Cardiac fibroblast (primary cell): ENCODE measurements at places on chromosomes 16 and 17.

DNA sequence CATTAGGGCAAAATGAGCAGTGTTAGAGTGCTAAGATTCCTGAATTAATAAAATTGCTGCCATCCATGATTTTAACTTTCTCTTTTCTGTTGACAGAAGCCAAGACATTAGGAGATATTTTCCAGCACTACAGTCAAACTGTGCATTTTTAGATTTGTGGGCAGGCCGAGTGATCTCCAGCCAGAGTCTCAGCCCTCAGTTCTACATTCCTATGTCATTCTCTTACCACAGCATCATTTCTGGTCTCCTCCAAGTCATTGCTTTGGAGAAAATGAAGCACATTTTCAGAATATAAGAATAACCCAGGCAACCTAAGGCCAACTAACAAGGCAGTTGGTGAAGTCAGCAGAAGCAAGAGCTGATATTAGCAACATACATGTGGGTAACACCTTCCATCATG, 74.6 kb upstream of the NUDT7 start:
- DNase-seq = no peak

GRCh38 chr16:64351121-64351520, 770.7 kb downstream of the CDH11 start:
- DNase-seq = no peak

- DNase-seq = no peak
Measured at GRCh38 chr17:1112875-1113274, 66.9 kb downstream of the ABR start.

DNA sequence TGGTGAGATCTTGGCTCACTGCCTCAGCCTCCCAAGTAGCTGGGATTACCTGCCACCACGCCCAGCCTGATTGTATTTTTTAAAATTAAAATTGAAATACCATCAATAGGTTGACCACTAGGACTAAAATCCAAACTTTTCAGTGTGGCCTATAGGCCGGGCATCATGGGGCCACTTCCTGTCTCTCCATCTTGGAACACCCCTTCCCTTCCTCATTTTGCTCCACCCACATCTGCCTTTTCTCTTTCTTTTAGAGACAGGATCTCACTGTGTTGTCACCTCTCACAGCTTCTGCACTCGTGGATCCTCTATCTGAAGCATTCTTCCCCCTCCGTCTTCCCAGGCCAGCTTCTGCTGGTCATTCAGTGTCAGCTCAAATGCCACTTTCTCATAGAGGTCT, 57.0 kb downstream of the BMERB1 start:
- DNase-seq = no peak

- DNase-seq = no peak
Measured at GRCh38 chr16:10504404-10504885, 76.0 kb downstream of the EMP2 start.
